Cerebellar nuclear complex (tissue), 1 donor: ENCODE measurements at places on chromosomes 12 and 14.

DNA sequence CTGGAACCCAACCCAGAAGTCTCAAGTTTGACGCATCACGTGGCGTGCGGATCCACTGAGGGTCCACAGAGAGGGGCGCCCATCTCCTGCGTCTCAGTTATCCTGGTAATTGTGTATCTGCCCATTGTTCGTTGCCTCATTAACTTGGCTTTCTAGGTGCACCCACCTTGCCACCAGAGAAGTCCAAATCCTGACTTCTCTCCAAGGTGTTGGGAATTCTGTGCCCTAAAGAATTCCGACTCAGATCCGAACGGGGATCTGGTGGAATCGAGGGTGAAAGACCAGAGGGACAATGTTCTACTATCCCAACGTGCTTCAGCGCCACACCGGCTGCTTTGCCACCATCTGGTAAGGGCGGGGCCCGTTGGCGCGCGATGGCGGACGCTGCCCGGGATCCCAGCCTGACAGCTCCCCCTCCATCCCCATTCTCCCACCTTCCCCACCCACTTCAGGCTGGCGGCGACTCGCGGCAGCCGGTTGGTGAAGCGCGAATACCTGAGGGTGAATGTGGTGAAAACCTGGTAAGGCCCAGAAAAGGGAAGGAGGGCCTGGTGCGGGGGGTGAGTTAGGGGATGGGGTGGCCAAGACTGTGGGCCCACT lies 481 bp downstream of the REC8 start:
- DNase-seq: no peak

GRCh38 chr14:90924621-90925340 lies 108.6 kb upstream of the TTC7B start:
- no peak for DNase-seq

- no peak for DNase-seq
Measured at GRCh38 chr12:64706306-64706705, 52.9 kb downstream of the GNS start.

DNA sequence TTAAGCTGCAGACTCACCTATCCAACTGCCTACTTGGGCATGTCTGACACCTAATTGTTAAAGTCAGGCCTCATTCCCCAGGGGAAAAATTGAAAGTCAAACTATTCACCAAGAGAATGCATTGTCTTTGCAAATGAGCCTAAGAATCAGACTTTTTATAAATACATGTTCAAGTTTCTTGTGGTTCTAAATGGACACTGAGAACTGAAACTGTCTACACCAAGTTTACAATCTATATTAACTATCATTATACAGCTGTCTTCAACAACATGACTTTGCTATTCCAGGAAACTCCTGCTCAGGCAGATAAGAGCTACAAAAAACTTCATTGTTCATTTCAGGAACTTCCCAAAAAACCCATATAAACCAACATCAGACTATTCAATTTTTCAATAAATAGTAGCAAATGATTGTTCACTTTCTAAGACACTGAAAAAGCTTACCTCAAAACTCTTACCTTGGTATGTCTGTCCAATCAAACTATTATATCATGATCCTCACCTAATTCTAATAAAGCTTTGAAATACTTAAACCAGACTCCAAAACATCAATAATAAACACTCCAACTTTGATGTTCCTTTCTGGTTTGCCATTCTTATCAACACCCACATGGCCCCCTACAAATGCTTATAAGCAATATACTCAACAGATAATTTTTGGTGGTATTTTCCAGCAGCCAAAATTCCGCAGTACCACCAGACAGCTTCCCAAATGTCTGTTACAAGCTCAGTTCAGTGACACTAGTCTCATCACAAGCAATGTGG lies 24.2 kb downstream of the CDK17 start:
- no peak for DNase-seq

GRCh38 chr12:52349196-52349595 lies 18.1 kb downstream of the KRT85 start:
- DNase-seq: no peak

- DNase-seq: no peak
Measured at GRCh38 chr12:45231515-45232145, 15.7 kb downstream of the ANO6 start.
